Spleen (tissue), 13 donors: ENCODE measurements at places on chromosomes 5 and 9. TPM values are rescaled to one million over a fixed set of nuclear protein-coding genes. Genes with fewer than 3 reads are reported as not detected.

YIPF5 gene
- total RNA-seq, result 31.5 TPM

ASS1 gene
- 37.4 TPM for total RNA-seq

SPATA31A5 gene
- not detected for total RNA-seq

SLC6A7 gene
- total RNA-seq, result not detected

SLC34A3 gene
- not detected for total RNA-seq

ZNG1C gene
- total RNA-seq, result 32.6 TPM

GGTA1 gene
- 44.9 TPM for total RNA-seq

DNA sequence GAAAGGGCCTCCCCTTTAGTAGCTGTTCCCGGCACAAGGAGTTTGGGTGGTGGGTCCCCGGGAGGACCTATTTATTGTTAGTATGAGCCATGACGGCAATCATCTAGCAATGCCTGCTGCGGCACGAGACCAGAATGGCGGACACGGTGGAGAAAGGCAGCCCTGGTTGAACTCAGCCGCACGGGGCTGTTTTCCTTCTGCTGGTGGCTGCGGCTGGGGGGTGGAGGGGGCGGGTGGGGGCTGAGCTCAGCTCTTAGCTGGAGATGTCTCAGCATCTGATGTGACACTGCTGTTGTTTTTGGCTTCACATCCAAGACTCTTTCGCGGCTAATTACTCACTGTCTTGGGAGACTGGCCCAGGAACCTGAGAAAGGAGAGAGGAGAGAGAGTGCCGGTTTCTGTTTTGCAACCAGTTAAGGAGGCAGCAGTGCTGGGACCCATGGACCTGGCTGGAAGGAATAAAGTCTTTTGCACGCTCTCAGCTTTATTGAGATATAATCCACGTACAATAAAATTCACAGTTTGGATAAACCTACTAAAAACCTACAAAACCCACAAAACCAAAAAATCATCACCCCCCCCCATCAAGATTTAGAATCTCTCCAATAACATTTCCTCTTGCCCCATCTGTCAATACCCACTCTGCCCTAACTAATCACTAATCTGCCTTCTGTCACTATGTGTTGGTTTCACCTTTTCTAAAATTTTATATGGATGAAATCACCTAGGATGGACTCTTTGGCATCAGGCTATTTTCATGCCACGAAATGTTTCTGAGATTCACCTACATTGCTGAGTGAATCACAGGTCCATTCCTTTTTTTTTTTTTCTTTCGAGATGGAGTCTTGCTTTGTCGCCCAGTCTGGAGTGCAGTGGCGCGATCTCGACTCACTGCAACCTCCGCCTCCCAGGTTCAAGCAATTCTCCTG, 81.8 kb upstream of the NEURL1B start:
- peak; percentile 49 for DNase-seq

- no peak for DNase-seq
Measured at GRCh38 chr5:32476891-32477290, 32.4 kb upstream of the ZFR start.

GRCh38 chr5:171477666-171478065, 58.2 kb downstream of the FGF18 start:
- DNase-seq, result no peak

- DNase-seq, result no peak
Measured at GRCh38 chr5:104347119-104347708, 784.6 kb upstream of the NUDT12 start.
